RCC 7860 (cell line): ENCODE measurements at places on chromosomes 5 and 9.

DNA sequence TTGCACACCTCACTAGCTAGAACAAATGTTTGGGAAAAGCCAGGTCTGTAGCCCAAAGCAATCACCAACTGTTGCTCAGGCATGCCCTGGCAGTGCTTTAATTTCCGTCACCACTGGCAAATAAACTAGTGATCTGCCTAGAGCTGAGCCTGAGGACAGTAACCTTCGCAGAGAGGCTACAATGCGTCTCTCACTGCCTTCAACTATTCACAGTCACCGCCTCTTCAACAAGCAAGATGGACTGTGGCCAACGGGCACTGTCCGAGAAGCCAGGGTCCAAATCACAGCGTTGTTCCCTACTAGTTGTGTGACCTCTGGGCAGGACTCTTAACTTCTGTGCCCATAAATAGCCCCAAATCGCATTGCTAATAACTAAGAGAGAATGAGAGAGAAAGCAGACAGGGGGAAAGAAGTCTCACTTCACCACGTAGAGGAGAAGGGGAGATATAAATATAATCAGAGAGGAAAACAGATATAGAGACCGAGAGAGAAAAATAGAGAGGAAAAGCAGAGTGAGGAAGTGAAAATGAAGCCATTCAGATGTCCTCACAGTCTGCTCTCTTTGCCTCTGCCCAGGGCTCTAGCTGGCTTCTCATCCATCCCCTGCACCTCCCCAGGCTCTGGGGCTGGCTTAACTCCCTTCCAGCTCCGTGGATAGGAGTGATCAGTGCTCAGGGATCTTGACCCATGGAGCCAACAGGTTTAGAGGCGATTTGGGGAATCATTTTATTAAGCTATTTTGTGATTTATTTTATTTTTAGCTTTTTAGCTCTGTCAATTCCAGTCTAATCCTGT lies 157.9 kb downstream of the ZDHHC21 start:
- no peak for DNase-seq

- DNase-seq: no peak
Measured at GRCh38 chr5:81334304-81335061, 33.1 kb downstream of the ZCCHC9 start.

DNA sequence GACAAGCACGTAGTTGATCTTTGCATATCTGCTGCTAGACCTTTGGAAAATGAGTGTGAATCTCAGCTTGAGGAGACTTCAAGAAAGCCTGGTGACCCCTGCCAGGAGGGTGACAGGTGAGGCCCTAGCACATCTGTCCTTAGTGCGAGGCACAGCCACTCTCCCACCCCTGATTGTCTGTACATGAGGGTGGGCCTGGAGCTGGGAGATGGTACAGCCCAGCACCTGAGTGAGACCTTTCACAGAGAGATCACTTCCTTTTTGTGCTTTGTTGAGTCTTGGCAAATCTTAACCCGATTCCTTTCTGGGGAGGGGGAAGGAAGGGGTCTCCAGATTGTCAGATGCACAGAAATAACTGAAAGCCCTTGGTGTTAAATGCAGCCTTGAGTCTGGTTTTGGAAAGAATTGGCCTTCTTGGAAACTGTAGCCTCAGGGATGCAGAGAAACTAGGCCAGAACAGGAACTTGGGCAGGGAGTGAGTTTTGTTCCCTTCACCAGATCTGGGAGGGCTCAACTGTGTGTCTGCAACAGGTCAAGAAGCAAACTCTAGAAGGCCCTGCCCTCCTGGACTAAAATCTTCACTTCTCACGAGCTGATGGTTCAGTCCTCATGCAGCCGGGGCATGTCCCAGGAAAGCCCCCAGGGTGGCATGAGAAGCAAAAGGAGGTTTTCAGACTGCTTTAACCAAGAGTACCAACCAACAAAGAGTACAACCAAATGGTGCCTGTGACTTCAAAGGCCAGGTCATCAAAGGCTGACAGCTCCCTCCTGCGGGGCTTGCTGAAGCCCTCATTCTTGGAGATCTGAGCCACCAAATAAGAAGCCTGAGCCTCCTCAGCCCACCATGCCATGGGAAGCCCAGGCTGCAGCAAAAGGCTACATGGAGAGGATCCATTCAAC lies 20.8 kb upstream of the SEMA4D start:
- DNase-seq: no peak

DNA sequence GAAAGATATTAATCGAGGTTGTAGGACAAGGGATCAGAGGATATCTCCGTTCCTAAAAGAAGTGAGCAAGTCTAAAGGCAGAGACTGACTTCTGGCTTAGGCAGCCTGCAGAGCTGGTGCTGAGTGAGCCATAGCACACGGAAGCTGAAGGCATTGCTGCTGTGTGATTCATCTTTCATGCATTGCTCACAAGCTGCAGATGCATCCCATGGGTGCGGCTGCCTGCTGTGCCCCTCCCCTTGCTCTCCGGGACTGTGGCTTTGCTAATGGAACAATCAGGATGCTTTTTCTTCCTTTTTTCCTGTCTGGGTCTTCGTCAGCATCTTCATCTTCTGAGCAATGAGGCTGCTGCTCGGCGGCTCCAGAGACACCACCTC lies 341.4 kb downstream of the DIRAS2 start:
- peak; percentile 94 for DNase-seq

- no peak for DNase-seq
Measured at GRCh38 chr5:73729329-73729728, 103.3 kb downstream of the ARHGEF28 start.

GRCh38 chr9:124659099-124659659 lies 111.9 kb downstream of the NR6A1 start:
- DNase-seq: peak; percentile 99

DNA sequence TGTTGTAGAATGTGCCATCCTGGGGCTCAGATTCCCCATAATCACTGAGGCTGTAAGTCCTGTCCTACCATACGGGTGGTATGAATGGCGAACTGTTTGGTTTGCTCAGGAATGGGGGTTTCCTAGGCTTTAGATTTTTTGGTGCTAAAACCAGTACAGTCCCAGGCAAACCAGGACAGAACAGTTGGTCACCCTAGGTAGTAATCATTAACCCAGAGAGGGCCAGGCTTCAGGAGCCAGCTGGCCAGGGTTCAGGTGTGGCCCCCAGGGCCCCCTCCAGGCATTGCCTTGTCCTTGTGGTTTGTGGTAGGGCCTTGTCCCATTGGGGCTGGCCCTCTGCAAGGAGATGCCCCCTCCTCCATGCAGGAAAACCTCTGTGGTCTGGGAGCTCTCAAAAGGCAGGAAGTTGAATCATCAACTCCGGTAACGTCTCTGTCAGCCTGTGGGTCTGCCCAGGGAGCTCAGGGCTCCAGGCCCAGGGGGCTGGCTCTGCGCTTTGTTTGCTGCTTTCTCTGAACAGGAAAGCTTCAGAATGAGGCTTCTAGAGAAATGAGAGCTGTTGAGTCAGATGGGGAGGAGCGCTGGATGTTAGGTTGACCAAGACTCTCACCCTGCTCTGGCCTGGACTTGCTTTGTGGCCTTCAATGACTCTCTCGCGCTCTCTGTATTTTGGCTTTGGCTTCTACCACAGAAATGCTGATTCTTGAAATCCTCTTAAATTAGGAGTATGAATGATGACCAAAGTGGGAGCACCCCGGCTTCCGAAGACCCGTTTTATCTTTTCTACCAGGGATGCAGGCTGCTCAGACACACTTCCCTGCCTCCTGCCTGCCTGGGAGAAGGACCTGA lies 22.2 kb upstream of the JADE2 start:
- peak; percentile 100 for DNase-seq

GRCh38 chr5:154737667-154738320 lies 17.4 kb upstream of the LARP1 start:
- no peak for DNase-seq

DNA sequence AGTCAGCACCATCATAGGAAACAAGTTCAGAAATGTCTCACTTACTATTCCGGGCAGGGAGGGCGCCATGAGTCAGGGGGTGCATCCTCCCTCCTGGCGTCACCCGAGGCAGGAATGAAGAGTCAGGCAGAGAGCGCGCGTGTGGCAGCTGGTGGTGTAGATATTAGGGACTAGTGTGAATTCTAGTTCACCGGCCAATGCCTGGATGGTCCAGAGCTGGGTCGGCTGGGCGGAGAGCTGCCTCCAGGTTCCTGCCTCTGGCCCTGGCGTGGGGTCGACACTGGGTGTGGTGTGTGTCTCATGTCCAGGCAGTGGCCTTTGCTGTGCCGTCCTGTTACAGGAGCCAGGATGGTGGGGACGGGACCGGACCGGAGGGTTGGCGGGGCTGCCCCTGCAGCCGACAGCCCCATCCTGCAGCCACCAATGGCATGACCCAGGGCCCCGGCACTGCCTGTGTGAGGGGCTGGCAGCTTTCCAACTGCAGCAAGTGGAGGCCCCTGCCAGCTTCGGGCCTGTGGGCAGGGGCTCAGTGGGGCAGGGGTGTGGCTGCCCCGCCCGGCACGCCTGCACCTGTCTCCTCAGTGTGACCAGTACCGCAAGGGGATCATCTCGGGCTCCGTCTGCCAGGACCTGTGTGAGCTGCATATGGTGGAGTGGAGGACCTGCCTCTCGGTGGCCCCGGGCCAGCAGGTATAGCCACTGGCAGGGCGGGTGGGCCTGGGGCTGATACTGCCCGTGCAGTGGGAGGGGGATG lies 9.1 kb downstream of the DIPK1B start:
- DNase-seq: peak; percentile 30
